Ecto neural progenitor cell (in vitro differentiated cells): ENCODE measurements at places on chromosomes 2 and 18.

DNA sequence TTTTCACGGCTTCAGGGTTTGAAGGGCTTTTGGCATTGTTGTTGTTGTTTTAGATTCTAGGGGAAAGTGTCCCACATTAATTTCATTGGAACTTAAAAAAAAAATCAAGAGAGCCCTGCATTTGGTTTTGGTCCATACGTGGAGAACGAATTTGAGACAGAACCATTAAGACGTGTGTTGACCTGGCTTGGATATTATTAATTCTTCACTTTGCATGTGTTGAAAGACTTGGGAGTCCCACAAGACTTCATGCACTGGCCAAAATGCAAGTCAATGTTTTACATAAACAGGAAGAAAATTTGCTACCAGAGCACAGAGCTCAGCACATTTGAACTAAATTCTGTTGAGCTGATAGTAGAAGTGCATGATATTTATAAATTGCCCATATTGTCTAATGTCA lies 761.2 kb upstream of the ACVR2A start:
- DNase-seq = no peak

GRCh38 chr2:118848381-118849225 lies 1.2 kb upstream of the EN1 start:
- peak; percentile 68 for DNase-seq

- no peak for DNase-seq
Measured at GRCh38 chr18:9631814-9632496, 17.6 kb upstream of the PPP4R1 start.

DNA sequence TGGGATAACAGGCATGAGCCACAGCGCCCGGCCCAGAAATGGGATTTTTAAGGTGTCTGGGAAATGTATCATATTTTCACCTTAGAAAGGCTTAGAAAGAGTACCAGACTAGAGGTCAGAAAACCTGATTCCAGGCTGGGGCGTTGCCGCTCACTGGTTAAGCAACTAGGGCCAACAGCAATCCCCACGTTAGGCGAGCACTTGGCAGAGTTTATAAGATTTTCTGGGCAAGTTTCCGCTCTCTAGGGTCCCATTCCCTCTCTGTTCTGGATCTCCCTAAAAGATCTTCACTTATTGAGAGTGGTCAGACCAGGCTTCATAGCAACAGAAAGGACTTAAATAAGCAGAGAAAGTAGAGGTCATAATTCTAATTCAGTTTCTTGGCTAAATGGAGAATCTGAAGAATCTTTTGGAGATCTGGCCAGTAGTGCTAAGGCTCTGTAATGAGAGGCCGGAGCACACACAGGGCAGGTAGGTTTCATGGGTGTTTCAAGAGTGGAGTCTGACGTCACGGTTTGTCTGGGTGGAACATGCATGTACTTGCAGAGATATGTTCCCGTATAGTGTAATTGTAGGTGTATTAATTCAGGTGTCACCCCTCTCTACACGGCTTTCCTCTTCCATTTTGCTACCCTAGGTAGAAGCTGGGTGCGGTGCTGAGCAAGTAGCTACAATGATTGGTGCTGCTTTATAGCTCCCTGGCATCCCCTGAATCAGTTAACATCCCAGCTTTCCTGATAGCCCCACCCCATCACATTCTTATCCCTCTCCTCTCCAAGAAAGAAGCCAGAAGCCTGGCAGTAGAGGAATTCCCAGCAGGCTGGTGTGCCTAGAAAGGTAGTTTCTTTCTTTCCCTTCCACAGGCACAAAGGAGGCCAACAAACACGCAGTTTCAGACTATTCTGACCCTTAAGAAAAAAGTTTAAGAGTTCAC lies 4.4 kb upstream of the SMAD7 start:
- no peak for DNase-seq

GRCh38 chr2:46846536-46846935 lies 69.1 kb downstream of the MCFD2 start:
- DNase-seq = no peak

GRCh38 chr2:118772487-118773200 lies 74.8 kb downstream of the EN1 start:
- DNase-seq = no peak

DNA sequence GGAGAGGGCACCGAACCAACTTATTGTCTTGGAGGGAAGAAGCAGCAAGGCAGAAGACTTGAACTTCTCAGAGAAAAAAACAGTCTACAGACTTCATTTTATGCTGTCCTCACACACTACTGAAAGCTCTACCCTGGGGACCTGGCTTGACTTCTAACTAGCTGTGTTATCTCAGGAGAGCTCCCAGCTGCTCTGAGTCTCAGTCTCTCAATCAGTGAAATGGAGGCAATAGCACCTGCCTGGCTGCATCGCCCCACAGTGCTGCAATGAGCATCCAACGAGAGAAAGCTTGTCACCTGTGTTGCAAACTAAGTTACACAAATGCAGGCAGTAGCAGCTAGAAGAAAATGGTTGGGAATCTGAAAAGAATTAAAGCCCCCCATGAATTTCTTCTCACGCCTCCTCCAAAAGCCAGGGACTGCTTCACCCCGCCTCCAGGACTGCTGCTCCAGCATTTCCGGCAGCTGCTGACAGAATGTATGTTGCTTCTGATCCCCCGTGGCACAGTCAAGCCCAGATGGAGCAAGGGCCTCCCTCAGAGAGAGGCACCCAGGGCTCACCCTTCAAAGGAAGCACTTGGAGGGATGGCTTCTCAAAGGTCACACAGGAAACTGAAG lies 116.3 kb downstream of the BCL11A start:
- no peak for DNase-seq

- DNase-seq = no peak
Measured at GRCh38 chr2:57776916-57777315, 269.7 kb upstream of the VRK2 start.

- DNase-seq = no peak
Measured at GRCh38 chr2:232979871-232980461, 33.1 kb downstream of the NGEF start.

DNA sequence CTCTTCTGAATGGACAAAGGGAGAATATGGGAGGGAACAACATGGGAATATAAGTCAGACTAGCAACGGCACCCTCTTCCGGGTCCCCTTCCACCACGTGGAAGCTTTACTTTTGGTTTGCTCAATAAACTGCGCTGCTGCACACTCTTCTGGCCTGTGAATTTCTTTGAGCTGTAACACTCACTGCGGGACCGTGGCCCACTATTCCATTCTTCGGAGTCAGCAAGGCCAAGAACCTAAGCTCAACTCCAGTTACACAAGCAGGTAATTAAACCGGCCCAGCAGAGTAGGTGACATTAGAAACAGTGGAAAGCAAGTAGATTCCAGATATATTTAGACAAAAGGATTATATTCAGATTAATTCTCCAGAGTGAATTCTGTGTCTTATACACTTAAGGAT lies 697.4 kb upstream of the NXPH2 start:
- no peak for DNase-seq

GRCh38 chr2:232476791-232477190 lies 10.8 kb downstream of the ECEL1 start:
- DNase-seq = no peak

DNA sequence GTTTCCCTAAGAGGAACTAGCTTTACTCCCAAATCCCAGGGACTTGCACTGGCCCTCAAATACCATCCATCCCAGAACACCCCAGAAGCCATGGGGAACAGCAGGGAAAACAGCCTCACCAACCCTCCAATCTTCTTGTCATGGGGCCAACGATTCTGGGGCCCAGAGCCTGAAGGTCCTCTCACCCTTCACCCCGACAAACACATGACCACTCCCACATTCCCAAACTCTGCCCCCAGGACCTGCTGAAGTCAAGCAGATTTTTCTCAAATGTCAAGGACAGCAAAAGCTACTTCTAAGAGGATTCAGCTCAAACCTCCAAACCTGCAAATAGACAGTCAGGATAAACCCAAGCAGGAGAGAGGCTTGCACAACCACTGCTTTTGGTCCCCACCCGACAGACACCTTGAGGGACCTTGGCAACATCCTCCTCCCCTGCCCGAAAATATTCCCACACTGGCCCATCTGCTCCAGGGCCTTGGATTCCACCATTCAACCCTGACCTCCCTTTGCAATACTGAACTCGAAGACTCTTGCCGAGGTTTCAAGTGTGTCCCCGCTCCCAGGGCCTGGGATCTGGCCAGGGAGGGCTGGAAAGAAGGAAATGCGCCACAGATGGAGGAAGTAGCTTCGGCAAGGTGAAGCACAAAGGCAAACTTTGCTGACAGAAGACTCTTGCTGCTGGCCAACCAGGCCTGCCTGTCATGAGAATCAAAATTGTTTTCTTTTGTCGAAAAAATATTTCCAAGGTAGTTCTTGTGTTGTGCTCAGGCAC lies 143.3 kb downstream of the ZFP36L2 start:
- no peak for DNase-seq

DNA sequence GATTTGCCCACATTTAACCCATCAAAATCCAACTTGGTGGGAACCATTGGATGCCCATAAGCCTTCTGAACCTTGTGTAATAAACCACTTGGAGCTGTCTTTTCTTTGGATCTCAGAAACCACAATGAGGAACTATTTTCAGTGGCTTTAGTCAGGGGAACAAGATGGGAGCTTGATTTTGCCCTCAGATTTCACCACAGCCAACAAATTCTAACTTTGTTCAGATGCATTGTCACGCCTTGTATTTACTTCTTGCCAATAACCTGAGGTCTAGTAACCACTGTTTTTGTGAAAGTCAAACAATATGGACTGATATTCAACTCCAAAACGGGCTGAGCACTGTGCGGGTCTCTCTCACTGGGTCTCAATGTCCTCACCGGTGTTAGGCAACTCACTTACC lies 508.2 kb downstream of the TNS1 start:
- DNase-seq = no peak

GRCh38 chr2:71532327-71532726 lies 79.0 kb downstream of the DYSF start:
- DNase-seq = no peak

DNA sequence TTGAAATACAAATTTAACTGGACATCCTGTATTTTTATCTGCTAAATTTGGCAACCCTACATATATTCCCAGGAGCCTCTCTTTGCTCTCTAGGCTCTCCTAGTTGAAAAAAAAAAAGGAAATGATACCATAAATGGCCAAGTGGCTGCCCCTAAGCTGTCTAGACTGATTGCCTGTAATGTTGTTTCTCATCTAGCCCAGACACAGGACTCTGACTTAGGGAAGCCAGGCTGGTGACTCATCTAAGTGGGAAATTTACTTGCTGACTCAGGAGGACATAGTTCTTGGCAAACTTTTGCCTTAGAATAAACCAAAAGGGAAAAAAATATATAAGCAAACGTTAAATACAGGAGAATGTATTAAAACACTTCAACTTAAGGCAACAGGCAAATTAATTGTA lies 14.6 kb upstream of the ITGAV start:
- no peak for DNase-seq

GRCh38 chr2:71082402-71083252 lies 14.2 kb downstream of the NAGK start:
- no peak for DNase-seq

DNA sequence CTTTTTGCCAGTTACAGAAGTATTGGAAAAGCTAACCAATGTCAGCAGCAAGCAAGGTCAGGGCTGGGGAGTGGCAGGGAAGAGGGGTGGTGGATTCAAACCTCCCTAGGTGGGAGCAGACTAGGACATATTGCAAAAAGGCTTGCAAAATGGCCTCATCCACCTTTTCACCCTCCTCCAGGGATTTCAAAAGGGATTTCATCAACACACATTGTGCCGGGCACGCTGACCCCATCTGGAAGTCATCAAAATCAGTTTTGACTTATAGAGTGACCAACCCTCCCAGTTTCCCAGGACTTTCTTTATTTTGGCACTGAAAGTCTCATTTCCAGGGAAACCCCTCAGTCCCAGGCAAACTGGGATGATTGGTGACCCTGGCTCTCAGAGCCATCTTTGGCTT lies 94.7 kb downstream of the BIN1 start:
- DNase-seq = no peak

DNA sequence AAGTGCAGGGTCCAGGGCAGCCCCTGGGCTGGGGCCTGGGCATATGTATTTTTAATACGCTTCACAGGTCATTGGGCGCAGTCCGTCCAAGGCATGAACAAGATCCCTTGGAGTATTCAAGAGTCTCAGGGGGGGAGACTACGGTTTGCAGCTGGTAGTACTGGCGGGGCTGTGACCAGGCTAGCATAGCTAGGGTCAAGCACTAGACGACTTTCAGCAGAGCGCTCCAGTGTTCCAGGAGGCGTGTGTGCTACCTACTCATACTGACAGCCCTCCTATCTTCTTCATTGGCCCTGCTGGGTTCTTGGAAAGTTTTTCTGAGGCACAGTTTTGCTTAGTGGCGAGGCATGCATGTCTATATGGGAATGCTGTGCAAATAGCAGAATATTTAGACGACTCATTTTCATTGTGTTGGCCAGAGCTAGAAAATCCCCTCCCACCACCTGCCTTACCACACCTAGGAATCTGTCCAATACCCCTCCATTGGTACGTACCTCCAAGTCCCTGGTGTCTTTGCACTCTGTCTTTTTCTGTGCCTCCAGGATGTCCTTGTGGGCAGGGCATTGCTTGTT lies 68.2 kb downstream of the GLI2 start:
- DNase-seq = no peak

GRCh38 chr2:18413676-18414396 lies 146.6 kb downstream of the RDH14 start:
- no peak for DNase-seq

DNA sequence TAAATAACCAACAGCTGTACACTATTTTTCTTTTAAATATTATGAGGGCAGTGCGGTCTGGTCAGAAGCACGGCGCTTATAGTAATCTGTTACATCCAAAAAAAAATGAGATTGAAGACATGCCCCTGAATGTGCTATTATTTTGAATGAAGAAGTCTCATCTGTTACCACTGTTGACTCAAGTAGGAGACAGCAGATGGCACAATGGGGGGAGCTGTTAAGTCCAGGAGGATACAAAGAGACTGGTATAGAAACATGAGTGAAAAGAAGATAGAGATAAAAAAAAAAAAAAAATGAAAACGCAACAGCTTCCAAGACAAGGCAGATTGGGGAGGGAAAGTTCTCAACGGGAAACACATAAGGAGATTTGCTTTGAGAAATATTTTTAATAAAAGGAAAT lies 425.5 kb upstream of the PKDCC start:
- DNase-seq = no peak

GRCh38 chr2:46643951-46644350 lies 164.6 kb downstream of the TMEM247 start:
- DNase-seq = no peak

- DNase-seq = no peak
Measured at GRCh38 chr18:26356045-26356785, 130.0 kb downstream of the TAF4B start.

GRCh38 chr18:64444819-64445218 lies 295.9 kb upstream of the LINC00305 start:
- no peak for DNase-seq

- DNase-seq = no peak
Measured at GRCh38 chr2:45554742-45555140, 56.3 kb downstream of the SRBD1 start.

DNA sequence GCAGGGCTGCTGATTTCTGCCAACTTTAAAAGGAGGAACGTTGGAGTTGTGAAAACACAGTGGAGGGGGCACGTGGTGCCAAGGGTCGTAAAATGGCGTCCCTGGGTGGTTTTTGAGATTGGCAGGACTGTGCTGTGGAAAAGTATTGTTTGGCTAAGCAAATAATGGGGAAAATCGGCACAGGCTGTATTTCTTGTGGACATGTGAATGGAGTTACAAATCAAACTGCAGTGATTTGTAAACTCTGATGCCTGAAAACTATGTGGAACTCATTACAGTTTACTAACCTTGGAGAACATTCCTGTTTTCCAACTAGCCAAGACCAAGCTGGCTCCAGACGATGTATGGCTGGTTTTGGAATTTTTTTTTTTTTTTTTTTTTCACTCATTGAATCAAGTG lies 68.7 kb downstream of the KCTD1 start:
- DNase-seq = no peak
